Aorta (tissue), 5 donors: ENCODE measurements at places on chromosomes 11 and 22. TPM values are rescaled to one million over a fixed set of nuclear protein-coding genes. Genes with fewer than 3 reads are reported as not detected.

- no peak overlapping the region for H3K27ac ChIP-seq
- no peaks in the 10 kb centered on the region for H3K36me3 ChIP-seq
- DNase-seq: no peak
- no peaks in the 10 kb centered on the region for H3K27me3 ChIP-seq
- no peak overlapping the region for H3K4me3 ChIP-seq
These were observed 7.5 kb downstream of the CFAP68 start for GRCh38 chr11:111886844-111887243.

The OR8D1 gene
- not detected for polyA plus RNA-seq

The ZNF408 gene
- 13.3 TPM for polyA plus RNA-seq

DNA sequence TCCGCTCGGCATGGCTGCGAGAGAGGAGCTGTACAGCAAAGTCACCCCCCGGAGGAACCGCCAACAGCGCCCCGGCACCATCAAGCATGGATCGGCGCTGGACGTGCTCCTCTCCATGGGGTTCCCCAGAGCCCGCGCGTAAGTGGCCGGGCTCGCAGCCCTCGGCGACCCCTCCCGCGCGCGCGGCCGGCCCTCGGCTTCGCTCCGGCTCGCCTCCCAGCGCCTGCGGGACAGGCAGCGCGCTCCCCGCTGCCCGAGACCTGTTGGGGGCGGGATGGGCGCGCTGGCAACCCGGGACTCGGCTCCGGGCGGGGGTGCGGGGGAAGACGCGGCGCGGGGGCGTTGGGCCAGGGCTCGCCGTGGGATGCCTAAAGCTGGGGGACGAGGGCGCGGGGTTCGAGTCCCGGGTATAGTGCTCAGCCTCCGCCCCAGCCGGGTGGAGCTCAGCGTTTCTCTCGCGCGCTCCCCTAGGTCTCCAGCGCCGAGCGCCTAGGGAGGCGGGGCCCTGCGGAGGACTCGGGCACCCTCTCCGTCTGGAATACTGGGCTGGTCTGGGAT is 630 bp downstream of the UBASH3B start:
- no peaks in the 10 kb centered on the region for H3K27me3 ChIP-seq
- peak overlapping the region; percentile 41 for H3K4me3 ChIP-seq
- peak overlapping the region; percentile 54 for H3K27ac ChIP-seq
- H3K36me3 ChIP-seq: no peaks in the 10 kb centered on the region

DNA sequence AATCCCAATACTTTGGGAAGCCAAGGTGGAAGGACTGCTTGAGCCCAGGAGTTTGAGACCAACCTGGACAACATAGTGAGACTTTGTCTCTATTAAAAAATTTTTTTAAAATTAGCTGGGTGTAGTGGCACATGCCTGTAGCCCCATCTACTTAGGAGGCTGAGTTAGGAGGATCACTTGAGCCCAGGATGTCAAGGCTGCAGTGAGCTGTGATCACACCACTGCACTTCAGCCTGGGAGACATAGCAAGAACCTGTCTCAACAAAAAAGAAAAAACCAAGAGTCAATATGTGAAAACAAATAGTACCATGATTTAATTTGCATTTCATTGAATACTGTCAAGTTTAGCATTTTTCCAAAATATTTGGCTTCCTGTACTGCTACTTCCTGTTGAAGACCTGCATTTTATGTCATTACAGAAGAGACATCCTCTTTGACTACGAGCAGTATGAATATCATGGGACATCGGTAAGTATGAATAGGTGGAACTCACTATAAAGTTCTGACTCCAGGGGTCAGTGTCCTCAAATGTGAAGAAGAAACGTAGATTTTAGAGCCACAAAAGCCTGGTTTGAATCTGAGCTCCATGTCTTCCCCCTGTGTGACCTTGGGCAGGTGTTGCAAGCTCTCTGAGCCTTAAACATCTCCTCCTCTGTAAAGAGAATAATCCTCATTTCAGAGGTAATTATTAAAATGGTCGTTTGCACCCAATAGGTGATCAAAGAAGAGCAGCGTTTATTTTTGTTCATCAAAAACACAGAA is 16.0 kb downstream of the CDC45 start:
- H3K4me3 ChIP-seq: no peak overlapping the region
- H3K27ac ChIP-seq: no peak overlapping the region
- H3K4me1 ChIP-seq: no peaks in the 10 kb centered on the region

GRCh38 chr22:29539105-29539504 is 14.5 kb downstream of the THOC5 start:
- no peak overlapping the region for H3K4me3 ChIP-seq
- no peaks in the 10 kb centered on the region for H3K27me3 ChIP-seq
- no peaks in the 10 kb centered on the region for H3K4me1 ChIP-seq
- no peak for DNase-seq
- no peak overlapping the region for H3K27ac ChIP-seq

The TPST2 gene
- polyA plus RNA-seq: 10.8 TPM

GRCh38 chr22:17712441-17712840 is 61.8 kb downstream of the BID start:
- H3K27me3 ChIP-seq: no peaks in the 10 kb centered on the region
- no peak for DNase-seq
- H3K4me1 ChIP-seq: no peaks in the 10 kb centered on the region
- H3K4me3 ChIP-seq: no peak overlapping the region
- H3K27ac ChIP-seq: no peak overlapping the region

The CTTN gene
- polyA plus RNA-seq: 290 TPM

GRCh38 chr11:132504501-132505041 is 1027.7 kb downstream of the OPCML start:
- no peak overlapping the region for H3K4me3 ChIP-seq
- H3K36me3 ChIP-seq: no peaks in the 10 kb centered on the region
- DNase-seq: no peak
- H3K27ac ChIP-seq: no peak overlapping the region
- no peaks in the 10 kb centered on the region for H3K4me1 ChIP-seq

DNA sequence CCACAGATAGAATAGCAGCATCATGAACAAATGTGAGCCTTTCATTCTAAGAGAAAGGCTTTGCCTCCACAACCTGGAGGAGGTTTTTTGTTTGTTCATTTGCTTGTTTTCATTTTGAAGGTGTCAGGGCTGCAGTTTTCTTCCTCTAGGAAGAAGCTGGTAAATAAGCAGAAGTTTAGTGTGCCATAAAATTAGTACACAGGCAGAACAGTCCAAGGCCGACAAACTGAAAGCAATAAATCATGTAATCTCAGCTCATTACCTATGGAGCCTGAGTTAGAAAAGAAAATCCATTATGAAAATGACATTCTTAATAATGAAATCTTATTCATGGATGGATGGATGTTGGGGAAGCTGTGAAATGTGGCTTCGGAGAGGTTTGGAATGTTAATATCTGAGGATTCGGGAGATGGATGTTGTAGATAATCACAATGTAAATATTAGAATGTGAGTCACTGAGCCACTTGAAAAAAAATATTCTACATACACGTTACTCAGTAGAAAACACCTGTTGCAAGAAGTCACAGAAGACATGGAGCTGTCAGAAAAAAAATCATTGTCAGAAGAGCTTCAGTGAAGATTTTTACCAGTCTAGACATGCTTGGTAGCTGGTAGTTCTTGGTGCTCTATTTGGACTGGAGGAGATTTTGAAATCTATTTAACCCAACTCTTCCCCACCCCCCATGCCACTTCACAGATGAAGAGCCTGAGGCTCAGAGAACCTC is 15.0 kb upstream of the ZDHHC13 start:
- DNase-seq: no peak
- H3K27ac ChIP-seq: no peak overlapping the region
- no peaks in the 10 kb centered on the region for H3K4me1 ChIP-seq
- no peaks in the 10 kb centered on the region for H3K36me3 ChIP-seq

The SEPTIN5 gene
- polyA plus RNA-seq: 26.9 TPM

DNA sequence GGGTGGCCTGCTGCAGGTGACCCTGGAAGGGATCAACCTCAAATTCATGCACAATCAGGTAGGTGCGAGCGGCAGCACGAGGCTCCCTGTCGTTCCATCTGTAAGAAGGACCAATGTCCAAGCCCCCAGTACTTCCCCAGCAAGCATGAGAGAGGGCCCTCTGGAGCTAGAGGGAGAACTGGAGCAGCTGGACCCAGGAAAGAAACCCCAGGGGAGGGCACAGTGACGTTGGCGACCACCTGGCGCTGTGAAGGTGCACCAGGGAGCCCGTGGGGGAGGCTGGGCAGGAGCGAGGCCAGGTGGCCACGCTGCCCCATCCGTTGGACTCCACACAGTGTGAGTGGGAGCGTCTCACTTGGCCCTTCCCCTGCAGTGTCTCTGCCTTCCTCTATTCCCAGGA is 28.0 kb downstream of the MYBPC3 start:
- no peak overlapping the region for H3K27ac ChIP-seq
- DNase-seq: no peak
- H3K27me3 ChIP-seq: no peaks in the 10 kb centered on the region
- H3K36me3 ChIP-seq: no peaks in the 10 kb centered on the region
- no peaks in the 10 kb centered on the region for H3K4me1 ChIP-seq

GRCh38 chr11:92671081-92671480 is 298.4 kb upstream of the MTNR1B start:
- no peak overlapping the region for H3K4me3 ChIP-seq
- no peak for DNase-seq
- H3K36me3 ChIP-seq: no peaks in the 10 kb centered on the region
- H3K4me1 ChIP-seq: peaks cover 4% of the 10 kb centered on the region
- no peak overlapping the region for H3K27ac ChIP-seq

The FGF3 gene
- not detected for polyA plus RNA-seq

DNA sequence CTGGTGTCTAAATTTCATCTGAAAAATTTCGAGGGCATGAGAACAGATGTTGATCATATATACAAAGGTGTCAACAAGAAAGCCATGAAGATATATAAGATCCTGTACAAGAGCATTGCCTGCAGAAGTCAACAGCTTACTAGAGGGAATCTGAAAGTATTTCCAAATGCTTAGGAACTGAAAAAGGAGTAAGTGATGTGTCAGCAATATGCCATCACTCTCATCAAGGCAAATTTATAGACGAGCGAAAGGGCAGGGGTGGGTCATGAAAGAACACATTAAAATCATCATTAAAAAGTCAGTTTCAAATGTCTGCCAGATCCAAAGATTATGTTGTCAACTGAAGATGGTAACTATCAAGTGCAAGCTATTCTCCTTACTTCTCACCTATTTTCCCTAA is 1299.0 kb downstream of the LRRC4C start:
- H3K27ac ChIP-seq: no peak overlapping the region
- H3K4me1 ChIP-seq: no peaks in the 10 kb centered on the region
- no peaks in the 10 kb centered on the region for H3K27me3 ChIP-seq
- no peak overlapping the region for H3K4me3 ChIP-seq

The HEPACAM gene
- polyA plus RNA-seq: not detected

DNA sequence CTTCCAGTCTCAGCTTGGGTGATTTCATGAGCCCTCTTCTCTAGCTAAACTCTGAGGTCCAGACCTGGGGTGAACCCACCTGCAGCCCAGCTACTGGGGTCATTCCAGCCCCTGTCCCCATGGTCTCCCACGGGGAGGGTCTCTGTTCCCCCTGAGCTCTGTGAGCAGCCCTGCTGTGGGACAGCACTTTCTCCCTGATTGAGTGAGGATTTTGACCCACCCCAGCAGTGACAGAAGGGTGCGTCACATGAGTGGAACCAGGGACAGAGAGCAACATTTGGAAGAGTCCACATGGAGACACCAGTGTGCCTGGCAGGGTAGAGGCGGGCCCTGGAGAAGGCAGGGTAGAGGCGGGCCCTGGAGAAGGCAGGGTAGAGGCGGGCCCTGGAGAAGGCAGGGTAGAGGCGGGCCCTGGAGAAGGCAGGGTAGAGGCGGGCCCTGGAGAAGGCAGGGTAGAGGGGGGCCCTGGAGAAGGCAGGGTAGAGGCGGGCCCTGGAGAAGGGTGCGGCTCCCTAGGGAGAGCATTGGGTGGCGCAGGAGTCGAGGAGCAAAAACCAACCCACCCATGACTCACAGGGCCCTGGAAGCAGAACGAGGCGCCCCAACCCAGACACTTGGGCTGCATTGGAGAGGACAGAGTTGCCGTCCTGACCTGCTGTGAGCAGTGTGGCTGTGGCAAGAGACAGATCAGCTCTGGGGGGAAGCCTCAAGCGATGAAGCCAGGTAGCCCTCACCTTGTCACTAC is 227.7 kb upstream of the B3GAT1 start:
- no peak overlapping the region for H3K4me3 ChIP-seq
- no peak for DNase-seq
- no peaks in the 10 kb centered on the region for H3K36me3 ChIP-seq

- H3K4me3 ChIP-seq: no peak overlapping the region
- H3K27me3 ChIP-seq: no peaks in the 10 kb centered on the region
- DNase-seq: no peak
- H3K27ac ChIP-seq: no peak overlapping the region
- no peaks in the 10 kb centered on the region for H3K36me3 ChIP-seq
- H3K4me1 ChIP-seq: no peaks in the 10 kb centered on the region
These were observed 164.1 kb downstream of the ARHGAP42 start for GRCh38 chr11:100851147-100851546.

GRCh38 chr11:13450832-13451397 is 12.1 kb downstream of the BTBD10 start:
- H3K36me3 ChIP-seq: no peaks in the 10 kb centered on the region
- no peak overlapping the region for H3K27ac ChIP-seq
- H3K27me3 ChIP-seq: no peaks in the 10 kb centered on the region
- H3K4me3 ChIP-seq: no peak overlapping the region

The NUP98 gene
- 16.3 TPM for polyA plus RNA-seq

GRCh38 chr11:24949406-24949805 is 452.6 kb downstream of the LUZP2 start:
- H3K4me3 ChIP-seq: no peak overlapping the region
- H3K27ac ChIP-seq: no peak overlapping the region
- no peaks in the 10 kb centered on the region for H3K4me1 ChIP-seq
- DNase-seq: no peak
- H3K36me3 ChIP-seq: no peaks in the 10 kb centered on the region
- no peaks in the 10 kb centered on the region for H3K27me3 ChIP-seq

DNA sequence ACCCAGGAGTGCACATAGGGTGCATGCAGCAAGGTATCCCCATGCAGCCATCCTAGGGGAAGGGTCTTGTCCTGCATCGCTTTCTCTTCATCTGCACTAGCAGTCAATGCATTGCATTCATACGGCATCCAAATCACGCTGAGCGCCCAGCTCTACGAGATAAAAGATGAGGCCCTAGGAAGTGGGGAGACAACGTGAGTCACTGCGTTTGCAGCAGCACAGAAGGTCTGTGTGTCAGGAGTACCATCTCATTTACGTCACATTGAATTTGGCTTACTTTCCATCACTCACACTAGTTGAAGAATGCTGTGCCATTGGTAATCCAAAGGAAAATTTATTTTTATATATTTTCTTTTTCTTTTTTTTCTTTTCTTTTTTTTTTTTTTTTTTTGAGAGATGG is 2.5 kb upstream of the ST14 start:
- H3K27ac ChIP-seq: no peak overlapping the region
- no peak for DNase-seq
- no peak overlapping the region for H3K4me3 ChIP-seq
- no peaks in the 10 kb centered on the region for H3K27me3 ChIP-seq

GRCh38 chr11:62142921-62143320 is 19.1 kb downstream of the INCENP start:
- H3K4me3 ChIP-seq: no peak overlapping the region
- no peaks in the 10 kb centered on the region for H3K27me3 ChIP-seq
- H3K4me1 ChIP-seq: no peaks in the 10 kb centered on the region

- H3K4me1 ChIP-seq: peaks cover 11% of the 10 kb centered on the region
- H3K27ac ChIP-seq: peak overlapping the region; percentile 55
- no peak for DNase-seq
- no peaks in the 10 kb centered on the region for H3K27me3 ChIP-seq
- H3K4me3 ChIP-seq: no peak overlapping the region
These were observed 26.1 kb downstream of the ABTB2 start for GRCh38 chr11:34331736-34332135.
